ENCODE measurements at places on chromosomes 13 and 19.

GRCh38 chr19:48325265-48325910 lies at the start of gene EMP3:
Gene EMP3, plus strand, starts transcription at chr19:48325552. Its CDS starts 1,293 bp downstream, at chr19:48326845.
- no peak for DNase-seq

- no peak for DNase-seq
These were observed 37.1 kb downstream of the PCCA start for GRCh38 chr13:100125946-100126345.

- no peak for DNase-seq
These were observed 560.2 kb upstream of the SPRY2 start for GRCh38 chr13:80901111-80901510.

DNA sequence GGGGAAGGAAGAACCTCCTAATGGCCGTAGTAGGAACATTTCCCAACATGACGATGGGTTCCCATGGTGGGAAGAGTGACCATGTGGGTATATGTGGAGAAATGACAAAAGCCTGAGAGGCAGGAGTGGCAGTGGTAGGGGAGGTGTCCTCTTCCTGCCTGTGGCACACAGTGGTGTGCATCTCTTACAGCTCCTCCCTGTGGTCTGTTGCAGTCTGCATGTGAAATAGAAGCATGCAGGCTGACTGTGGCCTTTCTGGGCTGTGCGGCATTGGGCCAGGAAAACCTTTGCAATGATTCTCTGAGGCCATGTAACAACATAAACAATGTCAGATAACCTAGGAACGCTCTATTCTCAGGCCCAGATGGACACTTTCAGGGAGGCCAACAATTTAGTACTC lies 84.0 kb downstream of the LACC1 start:
- DNase-seq = no peak

DNA sequence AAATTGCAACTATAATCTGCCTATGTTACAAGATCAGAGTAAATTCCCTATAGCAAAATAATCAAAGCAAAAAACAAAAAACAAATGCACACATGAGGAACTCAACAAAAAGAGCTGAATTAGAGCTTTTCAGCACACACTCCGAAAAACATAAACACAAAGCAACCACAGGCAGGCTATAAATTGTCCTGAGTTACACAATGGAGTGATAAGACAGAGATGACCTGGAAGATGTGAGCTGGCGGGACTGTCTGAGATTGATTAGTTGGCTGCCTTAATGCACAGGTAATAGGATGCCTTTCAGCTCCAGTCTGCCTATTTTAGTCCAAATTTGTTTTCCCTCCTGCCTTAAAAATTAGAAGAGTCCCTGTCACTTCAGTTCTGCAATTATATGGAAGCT lies 159.0 kb upstream of the FNDC3A start:
- no peak for DNase-seq

GRCh38 chr13:42355092-42355485 lies 83.1 kb downstream of the AKAP11 start:
- no peak for DNase-seq

GRCh38 chr13:97359181-97360057 lies 74.5 kb upstream of the RAP2A start:
- DNase-seq = peak; percentile 53

- DNase-seq = peak; percentile 29
These were observed 17.5 kb upstream of the FLT3 start for GRCh38 chr13:28117689-28118377.

GRCh38 chr13:109182777-109183465 lies 553.5 kb downstream of the MYO16 start:
- no peak for DNase-seq

DNA sequence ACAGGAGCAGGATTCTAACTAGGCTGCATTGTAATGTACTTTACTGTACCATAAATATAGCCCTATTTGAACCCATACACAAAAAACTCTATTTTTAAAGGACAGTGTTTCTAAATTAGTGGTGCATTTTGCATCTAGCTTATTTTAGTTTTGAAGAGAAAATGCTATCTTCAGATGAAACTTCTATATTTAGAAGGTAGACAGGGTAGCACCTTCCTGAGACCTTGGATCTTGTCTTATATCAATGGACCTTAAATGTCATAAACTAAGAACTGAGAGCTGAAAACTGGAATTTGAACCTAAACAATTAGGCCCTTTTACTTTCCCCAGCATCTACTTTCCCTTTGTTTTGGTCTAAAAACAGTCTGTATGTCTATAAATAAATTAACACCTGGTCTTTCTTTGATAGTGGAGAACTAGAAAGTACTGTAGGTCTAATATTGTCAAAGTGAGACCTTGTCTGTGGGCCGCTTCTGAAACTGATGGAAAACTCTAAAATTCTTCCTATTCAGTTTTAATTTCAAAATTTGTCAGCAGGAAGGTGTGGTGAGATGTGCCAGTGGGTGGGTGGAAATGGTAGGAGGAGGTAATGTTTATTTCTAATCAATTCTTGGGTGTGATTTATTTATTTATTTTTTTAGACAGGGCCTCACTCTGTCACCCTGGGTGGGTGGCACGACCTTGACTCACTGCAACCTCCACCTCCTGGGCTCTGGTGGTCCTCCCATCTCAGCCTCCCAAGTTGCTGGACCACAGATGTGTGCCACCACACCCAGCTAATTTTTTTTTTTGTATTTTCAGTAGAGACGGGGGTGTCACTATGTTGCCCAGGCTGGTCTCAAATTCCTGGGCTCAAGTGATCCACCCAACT lies 10.1 kb downstream of the COG3 start:
- DNase-seq = no peak

DNA sequence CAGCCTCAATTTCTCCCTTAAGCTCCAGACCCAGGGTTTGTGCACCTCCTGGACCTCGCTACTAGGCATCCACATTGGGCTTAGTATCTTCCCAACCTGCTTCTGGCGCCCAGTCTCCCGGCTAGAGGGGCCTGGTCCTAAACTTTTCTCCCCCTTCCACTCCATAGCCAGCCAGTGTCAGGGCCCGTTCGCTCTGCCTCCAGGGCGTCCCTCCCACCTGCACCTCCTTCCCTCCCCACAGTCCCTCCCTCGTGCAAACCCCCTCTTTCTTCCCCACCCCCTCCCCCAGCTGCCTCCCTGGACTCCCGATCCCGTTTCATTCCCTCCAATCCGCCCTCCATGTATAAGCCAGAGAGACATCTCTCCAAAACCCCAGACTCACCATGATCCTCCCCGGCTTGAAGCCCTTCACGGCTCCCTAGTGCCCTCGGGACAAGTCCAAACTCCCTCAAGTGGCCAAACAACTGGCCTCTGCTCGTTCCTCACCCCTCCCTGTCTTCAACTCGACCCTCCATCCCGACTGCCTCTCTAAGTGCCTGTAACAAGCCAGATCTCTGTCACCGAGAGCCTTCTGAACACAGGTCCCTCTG lies 997 bp upstream of the SAMD4B start:
- no peak for DNase-seq

GRCh38 chr13:77239312-77239711 lies 87.6 kb downstream of the MYCBP2 start:
- DNase-seq = no peak

DNA sequence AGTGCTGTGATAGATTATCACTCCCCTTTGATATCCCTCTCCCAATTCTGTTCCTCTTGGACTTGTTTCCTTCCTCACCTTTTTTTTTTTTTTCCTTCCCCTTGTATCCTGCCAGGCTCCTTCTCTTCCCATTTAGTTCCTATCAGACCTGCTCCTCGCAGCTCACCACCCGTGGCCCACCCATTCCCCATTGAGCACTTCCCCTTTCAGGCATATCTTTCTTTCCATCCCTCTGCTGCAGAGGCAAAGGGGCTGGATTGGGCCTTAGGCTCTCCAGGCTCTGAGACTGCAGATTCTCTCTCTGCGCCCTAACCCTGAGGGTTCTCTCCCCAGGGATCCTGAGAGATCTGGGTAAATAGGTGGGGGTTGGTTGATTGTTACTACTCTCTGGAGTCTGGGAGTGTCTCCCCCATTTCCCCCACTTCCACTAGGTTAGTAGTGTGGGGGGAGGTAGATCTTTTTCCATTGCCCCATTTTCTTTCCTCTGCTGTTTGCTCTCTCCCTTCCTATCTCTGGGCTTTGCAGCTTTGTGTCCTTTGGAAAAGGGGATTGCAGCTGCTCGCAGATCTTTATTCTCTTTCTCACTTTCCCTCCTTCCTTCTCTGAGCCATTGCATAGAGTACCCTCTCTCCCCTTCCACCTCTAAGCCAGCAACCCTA lies 2.3 kb downstream of the ARHGAP35 start:
- no peak for DNase-seq

- DNase-seq = no peak
These were observed 1.9 kb downstream of the PCSK4 start for GRCh38 chr19:1488282-1488601.

GRCh38 chr19:36340786-36341372 lies 38.1 kb downstream of the ZFP14 start:
- DNase-seq = no peak

GRCh38 chr13:71481501-71481900 lies 385.5 kb downstream of the DACH1 start:
- no peak for DNase-seq

DNA sequence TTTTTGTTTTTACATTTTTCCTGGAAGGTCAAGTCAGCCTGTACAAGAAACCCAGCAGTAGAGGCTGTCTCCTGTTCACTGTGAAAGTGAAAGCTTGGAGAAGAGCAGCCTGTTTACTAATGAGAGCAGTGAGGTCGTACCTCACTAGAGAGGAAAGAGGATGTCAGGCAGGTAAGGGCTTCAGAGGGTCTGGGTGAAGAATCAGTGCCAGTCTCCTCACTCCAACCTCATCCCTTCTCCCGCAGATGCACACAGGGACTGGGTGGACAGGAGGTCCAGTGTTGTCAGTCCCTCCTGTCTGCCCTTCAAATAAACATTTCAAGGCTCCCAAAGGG lies 462.5 kb downstream of the KLF5 start:
- no peak for DNase-seq

DNA sequence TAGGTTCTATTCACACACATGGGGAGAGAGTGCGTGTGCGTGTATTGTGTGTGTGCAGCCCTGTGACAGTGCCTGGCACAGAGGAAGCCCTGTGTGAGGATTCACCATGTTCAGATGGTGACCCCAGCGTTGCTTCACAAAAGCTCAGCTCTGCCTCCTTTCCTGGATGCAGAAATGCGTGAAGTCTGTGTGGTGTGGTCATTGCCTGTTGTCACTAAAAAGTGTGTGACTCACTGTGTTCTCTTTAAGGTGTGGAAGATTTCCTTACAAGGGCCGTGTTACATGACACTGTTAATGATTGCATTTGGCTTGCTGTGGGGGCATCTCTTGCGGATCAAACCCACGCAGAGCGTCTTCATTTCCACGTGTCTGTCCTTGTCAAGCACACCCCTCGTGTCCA lies 19.5 kb upstream of the DCUN1D2 start:
- no peak for DNase-seq

- no peak for DNase-seq
These were observed 32.7 kb downstream of the FAM187B start for GRCh38 chr19:35195830-35196229.

GRCh38 chr19:58296104-58296503 lies 9.1 kb upstream of the ERVK3-1 start:
- DNase-seq = no peak

DNA sequence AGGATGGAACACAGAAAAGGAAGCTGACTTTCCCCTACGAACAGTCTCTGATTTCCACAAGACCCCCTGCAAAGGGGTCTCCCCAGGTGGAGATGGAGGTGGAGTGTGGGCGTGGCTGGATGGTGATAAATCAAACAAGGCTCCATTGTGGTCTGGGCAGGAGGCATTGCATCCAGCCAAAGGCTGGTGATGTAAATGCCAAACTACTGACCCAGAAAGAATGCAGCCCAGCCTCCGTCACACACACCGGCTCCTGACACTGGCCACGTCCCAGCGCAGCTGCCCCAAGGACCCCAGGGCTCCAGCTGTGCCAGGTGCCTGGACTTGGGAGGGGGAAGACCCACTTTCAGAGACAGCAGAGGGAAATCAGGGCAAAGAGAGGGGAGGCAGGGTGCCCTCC lies 6.3 kb downstream of the SLC7A1 start:
- DNase-seq = no peak

DNA sequence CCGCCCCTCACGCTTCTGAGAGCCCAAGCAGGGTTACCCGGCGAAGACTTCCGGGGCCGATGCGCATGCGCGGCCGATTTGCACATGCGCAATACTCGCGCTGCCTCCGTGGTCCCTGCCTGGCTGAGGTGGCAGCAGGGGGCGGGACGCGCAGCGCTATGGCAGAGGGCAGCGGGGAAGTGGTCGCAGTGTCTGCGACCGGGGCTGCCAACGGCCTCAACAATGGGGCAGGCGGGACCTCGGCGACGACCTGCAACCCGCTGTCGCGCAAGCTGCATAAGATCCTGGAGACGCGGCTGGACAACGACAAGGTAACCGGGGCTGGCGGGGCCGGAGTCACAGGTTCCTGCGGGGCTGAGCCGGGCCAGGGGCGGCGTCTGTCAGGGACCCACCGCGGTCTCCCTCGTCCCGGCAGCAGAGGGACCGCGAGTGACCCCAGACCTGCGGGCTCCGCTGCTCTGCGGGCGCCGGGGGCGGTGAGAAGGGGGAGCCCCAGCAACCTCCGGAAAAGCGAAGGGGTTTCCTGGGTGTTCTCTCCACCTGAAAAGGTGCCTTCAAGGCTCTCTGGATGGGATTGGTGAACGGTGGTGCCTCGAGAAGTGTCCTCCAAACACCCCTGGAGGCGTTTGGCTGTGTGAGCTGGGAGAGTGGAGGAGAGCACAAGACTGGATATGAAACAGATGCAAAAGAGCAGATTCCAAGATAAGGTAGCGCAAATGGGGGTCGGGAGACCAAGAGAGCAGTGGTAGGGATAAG lies at the start of gene COG6:
TSS of gene COG6 (plus strand) at position 94 of the 756 bp plus-strand sequence. CDS start at position 159, 65 bp downstream.
- DNase-seq = peak; percentile 75

- peak; percentile 68 for DNase-seq
These were observed 1531.7 kb upstream of the SPRY2 start for GRCh38 chr13:81872581-81872980.

DNA sequence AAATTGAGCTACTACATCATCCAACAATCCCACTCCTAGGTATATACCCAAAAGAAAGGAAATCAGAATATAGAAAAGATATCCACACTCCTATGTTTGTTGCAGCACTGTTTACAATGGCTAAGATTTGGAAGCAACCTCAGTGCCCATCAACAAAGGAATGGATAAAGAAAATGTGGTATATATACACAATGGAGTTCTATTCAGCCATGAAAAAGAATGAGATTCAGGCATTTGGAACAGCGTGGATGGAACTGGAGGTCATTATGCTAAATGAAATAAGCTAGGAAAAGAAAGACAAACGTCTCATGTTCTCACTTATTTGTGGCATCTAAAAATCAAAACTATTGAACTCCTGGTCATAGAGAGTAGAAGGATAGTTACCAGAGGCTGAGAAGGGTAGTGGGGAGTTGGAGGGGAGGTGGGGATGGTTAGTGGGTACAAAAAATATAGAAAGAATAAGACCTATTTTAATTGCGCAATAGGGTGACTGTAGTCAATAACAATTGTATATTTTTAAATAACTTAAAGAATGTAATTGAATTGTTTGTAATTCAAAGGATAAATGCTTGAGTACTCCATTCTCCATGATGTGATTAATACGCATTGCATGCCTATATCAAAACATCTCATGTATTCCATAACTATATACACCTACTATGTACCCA lies 27.0 kb upstream of the HNRNPA1L2 start:
- no peak for DNase-seq

GRCh38 chr19:50659318-50660087 lies 10.3 kb downstream of the C19orf81 start:
- DNase-seq = no peak

All from NCI-H524 (cell line).